Islet precursor cell (in vitro differentiated cells): ENCODE measurements at places on chromosomes 16 and 17.

DNA sequence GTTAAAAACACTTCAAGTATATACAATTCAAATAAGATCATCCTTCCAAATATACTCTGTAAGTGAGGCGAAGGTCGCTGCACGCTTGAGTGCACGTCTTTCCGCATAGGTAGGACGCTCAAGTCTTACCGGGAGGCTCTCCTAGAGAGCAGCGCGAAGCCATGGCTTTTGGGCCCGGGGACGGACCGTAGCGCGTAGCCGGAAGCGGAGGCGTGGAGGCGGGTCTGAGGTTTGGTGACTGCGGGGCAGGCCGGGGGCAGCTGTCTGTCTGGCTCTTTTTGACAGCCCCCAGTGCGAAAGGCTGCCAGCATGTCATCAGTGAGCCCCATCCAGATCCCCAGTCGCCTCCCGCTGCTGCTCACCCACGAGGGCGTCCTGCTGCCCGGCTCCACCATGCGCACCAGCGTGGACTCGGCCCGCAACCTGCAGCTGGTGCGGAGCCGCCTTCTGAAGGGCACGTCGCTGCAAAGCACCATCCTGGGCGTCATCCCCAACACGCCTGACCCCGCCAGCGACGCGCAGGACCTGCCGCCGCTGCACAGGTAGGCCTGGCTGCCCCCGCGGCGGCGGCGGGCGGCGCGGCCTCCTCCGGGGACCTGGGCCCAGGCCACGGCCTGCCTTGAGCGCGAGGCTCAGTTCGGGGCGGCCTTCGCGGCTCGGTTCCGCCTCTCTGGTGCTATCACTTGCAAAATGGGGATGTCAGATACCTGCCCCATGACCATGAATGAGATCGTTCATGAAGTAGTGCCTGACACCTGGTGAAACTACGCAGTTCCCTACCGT is at the start of gene LONP2:
Gene LONP2 (plus strand): TSS at position 221 of the 783 bp plus-strand sequence. CDS start 89 bp downstream, at position 310.
- peak; percentile 95 for DNase-seq

GRCh38 chr16:77169650-77170236 is 21.2 kb upstream of the MON1B start:
- DNase-seq = peak; percentile 72

- no peak for DNase-seq
These were observed 537.4 kb upstream of the CDH5 start for GRCh38 chr16:65829076-65829475.

- DNase-seq = no peak
These were observed 123.0 kb downstream of the KCNJ2 start for GRCh38 chr17:70292366-70292765.

GRCh38 chr17:49996495-49997300 is 1.7 kb upstream of the DLX3 start:
- DNase-seq = peak; percentile 84

DNA sequence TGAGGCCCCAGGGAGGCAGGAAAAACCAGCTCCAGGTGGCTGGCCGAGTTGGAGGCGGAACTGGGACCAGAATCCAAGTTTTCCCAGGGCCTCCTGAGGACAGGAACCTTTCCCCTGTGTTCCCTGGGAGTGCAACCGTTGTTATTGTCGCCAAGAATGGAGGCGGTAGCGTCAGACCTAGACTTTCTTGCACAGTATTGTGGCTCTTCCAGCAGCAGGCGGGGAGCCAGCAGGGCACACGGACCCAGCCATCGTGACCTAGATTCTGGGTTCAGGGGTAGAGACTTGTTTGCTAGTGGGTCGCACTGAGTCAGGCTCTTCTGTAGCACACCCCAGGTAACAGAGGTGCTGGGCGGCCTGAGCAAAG is 667 bp upstream of the KIF19 start:
- DNase-seq = no peak

DNA sequence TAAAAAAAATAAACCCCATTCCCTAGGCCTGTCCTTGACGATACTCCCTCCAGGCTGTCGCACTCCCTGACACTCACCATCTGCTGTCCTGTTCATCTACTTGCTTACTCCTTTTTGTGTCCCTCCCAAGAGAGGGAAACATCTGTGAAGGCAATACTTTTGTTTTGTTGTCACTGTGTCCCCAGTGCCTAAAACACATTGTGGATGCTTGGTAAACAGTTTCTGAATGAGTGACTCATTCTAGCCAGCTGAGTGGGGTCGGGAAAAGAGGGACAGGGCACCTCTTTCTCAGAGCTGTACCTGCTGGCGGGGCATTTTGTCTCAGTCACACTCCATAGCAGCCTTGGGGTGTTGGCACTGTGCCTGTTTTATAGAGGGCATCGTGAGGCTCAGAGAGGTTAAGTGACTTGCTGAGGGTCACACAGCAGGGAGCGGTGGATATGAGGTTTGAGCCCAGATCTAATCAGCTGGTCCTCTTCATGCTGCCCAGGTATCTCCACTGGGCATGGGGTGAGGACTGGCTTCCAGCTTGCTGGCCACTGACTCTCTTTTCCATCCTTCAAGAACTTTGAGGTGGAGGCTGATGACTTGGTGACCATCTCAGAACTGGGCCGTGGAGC is 15.6 kb downstream of the MAP2K3 start:
- no peak for DNase-seq

GRCh38 chr16:83626204-83626603 is 181.6 kb upstream of the HSBP1 start:
- no peak for DNase-seq

- DNase-seq = no peak
These were observed 36.8 kb downstream of the HELZ start for GRCh38 chr17:67208232-67208631.

GRCh38 chr16:11340710-11341109 is 4.5 kb upstream of the RMI2 start:
- DNase-seq = no peak

DNA sequence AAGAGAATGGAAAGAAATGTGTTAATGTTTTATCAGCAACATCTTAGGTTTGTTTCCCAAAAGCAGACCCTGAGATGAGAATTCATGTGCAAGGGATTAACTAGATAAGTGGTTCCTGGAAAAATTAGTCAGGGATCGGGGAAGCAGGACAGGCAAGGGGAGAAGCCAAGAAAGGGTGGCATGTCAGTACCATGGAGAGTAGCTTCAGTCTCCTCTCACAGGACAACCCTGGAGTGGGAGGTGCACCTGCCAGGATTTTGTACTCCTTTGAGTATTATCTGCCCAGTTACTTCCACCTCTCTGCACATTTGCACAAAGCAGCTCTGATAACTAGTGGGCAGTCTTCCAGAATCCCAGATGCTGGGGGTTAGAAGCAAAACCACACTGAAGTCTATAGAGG is 117.0 kb downstream of the RGS9 start:
- no peak for DNase-seq

GRCh38 chr16:6446370-6446769 is 886.3 kb upstream of the RBFOX1 start:
- no peak for DNase-seq
